ENCODE measurements at places on chromosomes 3 and 15.

- DNase-seq, result no peak
Measured at GRCh38 chr3:34842706-34843480, 796.4 kb upstream of the ARPP21 start.

DNA sequence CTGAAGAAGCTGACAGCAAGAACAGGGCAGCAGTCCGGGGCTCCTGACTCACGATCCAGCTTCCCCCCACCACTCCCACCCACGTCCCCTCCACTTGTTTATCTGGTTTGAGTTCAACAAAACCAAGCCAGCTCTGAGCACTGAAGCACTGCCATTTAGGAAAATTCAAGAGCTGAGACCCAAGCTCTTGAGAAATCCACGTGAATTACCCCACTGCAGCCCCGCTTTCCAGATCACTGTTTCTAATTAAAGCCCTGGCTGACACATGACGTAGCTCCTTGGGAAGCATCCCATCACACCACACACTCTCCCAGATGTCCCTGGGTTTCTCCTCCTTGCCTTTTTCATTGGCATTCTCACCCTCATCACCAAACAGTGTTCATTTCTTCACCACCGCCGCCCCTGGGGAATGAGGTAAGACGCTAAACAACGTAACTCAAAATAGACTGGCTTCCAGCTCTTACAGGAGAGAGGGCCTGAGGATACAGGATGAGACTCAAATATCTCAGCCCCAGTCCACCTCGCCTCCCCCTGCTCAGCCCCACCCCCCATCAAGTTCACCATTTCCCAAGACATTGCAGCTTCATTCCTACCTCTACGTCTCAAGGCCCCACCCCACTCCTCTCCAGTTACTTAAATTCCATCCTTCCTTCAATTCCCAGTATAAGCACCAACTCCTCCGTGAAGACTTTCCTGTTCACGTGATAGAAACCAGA is 95.4 kb downstream of the SRGAP3 start:
- DNase-seq, result no peak

DNA sequence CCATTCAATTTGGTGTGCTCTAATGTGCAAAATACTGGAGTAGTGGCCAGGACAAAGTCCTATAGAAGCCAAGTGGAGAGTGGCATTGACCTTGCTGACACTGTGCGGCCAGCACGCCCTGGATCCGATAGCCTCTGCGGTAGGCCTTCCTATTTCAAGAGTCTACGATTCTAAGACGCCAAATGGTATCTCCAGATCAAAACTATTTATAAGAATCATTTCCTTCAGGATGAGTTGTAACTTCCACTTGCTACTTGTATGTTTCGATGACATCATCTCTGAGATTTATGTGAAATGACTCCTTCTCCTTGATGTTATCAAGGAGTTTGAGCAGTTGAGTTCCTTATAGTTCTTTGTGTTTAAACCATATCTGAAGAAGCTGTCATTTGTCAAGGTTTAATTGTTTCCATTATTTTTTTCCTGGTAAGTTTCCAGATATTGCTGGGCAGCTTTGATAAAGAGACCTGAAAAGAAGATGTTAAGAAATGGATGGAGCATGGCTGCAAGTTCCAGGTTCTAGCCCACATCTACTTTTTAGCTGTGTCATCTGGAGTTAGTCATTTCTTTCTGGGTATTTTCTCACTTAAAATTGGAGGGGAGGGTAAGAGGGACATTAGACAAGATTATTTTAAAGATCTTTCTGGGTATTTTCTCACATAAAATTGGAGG is 71.8 kb downstream of the TMEM44 start:
- no peak for DNase-seq

GRCh38 chr3:13841826-13842225 is 38.0 kb downstream of the WNT7A start:
- no peak for DNase-seq

DNA sequence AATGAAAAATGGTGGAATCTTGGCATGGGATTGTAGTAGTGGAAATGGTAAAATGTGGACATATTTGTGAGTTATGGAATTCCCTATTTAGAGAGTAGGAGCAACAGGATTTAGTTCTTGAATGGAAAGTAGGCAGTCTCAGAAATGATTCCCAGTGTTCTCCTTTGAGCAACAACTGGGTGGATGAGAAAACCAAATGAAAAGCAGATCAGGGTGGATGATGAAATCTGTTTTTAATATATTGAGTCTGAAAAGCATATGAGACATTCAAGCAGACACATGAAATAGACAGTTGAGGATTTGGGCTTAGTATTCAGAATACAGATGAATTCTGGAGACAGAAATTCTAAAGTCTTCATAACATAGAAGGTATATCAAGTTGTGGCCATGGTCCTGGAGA is 451.3 kb downstream of the LPP start:
- DNase-seq, result no peak

DNA sequence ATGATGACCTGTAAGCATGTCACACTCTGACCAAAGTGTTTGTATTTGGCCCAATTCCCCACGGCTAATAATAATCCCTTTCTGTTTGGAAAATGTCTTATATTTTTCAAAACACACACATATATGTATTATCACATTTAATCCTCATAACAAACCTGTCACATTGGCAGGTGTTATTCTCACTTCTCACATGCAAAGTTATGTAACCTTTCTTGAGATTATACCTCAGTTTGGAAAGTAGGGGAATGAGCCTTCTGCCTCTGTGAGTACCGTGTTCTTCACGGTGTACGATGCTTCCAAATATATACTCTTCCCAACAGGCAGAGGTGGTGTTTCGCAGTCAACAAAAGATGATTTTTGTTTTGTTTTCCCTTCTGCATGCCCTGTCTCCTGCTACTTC is 205.6 kb downstream of the TP63 start:
- no peak for DNase-seq

- no peak for DNase-seq
Measured at GRCh38 chr3:182603501-182603900, 189.8 kb upstream of the ATP11B start.

DNA sequence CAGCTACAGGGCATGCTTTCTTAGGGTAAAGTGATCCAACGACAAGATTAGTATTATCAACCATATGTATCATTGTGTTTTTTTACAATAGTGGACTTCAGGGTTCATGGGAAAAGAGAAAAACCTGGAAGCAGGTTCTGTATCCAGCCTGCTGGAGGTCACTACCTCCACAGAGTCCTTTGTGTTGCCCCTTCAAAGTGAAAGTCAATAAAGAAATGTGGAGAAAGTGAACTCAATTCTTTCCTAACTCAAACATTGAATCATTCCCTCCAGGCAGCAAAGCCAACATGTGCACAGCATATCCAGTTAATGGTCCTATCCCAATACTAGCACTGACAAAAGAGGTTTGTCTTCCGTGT is 45.4 kb downstream of the FGF7 start:
- no peak for DNase-seq

DNA sequence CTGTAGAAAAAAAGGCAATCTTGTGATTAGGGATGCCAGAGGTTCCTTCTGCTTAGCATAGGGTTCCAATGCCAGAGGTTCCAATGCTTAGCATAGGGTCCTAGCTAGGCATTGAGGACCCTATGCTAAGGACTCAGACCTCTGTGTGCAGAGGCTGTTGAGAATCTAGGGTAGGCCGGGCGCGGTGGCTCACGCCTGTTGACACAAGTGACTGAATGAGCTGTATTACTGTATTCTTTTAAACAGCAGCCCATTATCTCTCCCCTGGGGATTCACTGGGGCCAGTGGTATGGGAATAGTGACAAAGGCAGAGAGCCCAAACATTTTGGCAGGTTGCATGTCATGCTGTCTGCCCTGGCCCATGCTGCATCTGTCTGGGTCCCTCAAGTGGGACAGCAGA is 16.2 kb downstream of the PAK6 start:
- DNase-seq, result no peak

DNA sequence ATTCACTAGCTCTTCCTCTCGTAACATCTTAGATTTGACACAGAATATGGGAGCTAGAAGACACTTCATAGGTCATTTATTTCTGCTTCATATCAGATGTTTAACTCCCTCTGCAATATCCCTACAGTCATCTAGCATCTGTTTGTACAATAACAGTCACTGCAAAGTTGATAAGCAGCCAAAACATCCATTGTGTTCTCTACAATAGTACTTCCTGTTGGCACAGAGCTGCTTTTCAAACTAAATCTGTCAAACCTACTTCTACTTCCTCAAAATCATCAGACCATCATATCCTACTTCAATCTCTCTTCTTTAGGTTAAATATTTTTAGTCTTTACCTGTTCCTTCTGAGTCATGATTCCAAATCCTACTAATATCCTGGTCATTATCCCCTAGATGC is 233.2 kb downstream of the FGF12 start:
- no peak for DNase-seq

- DNase-seq, result no peak
Measured at GRCh38 chr3:42020684-42021307, 58.9 kb upstream of the ULK4 start.

DNA sequence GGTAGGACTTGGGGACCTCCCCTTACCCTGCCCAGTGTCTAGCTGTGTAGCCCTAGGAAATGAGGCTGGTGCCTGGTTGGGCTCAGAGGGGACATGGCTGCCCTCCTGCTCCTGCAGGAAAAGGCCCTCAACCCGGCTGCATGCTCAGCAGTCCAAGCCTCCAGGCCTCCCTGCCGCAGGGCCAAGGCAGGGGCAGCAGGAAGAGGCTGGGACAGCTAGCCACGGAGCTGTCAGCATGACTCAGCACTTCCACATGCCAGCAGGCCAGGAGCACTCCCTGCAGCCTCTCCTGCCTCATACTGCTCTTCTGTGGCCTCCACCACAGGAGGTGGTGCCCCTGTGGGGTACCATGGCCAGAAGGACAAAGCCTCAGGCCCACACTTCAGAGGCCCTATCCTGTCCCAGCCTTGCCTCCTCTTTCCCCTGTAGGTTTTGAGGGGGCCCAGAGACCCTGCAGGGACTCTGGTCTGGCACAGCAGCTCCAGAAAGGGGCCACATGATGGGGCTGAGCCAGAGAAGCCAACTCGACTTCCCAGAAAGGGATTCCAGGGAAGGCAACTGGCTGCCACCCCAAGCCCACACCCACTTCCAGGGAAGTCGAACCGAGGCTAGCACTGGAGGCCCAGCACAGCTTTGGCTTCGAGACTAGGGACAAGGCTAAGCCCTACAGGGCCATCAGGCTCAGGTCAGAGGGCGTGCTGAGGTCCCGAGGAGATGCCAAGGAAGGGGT is 19.5 kb downstream of the TKT start:
- DNase-seq, result no peak

- DNase-seq, result peak; percentile 99
Measured at GRCh38 chr15:101723874-101724674, at the start of gene TARS3. TSS of gene TARS3 (minus strand) at chr15:101724473. CDS start at chr15:101724387, 86 bp downstream.

DNA sequence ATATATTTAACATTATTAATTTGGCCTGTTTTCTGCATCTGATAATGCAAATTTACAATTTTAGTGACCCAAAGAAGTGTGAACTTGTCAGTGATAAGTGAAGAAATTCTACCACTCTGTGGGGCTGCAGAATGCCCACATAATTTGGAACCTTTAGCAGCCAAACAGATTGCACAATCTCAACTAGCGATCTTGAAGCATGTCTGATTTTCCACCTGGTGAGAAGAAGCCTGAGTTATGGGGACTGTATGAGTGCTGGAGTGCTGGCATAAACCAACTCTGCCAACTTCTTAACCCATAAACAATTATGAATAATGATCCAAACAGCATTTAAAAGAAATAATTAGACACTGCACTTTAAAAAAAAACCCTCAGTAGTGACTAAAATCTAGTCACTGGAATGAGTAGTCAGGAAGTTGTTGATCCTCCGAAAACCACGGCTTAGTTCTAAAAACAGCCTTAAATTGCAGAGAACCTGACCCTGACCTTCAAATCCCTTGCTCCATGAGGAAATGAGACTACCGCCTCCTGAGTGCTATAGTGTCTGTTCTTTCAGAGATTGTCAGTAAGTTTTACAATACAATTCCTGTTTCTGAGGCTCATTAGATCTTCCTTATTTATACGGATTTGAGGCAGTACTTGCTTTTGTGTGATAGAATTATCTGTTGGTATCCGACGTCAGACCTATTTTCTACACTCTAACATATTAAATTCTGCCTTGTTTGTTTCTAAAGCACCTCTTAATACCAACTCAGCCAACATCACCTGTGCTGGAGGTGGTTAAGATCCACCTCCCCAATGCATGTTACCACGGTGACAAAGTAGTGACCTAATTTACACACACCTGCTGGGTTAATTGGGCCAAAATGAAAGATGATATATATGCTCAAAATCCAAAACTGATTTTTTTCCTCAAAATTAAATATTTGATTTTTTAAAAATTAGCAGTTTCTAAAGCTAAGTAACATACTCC is 267.7 kb downstream of the ZBTB20 start:
- no peak for DNase-seq

DNA sequence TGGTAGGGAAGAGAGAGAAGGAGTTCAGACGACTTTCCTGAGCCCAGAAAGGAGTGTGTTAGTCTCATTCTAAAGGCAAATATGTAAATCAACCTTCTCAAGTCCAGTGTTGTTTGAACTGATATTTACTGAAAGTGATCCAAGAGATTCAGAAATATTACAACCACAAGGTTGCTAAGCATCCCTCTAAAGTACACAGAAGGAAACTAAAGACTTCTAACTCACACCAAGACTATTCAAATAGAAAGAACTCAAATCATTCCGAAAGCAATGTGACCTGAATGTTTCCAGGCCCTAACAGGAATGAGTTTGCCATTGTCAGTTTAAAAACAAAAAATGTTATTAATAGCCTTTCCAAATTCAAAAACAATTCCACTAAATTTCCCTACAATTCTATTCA is 56.9 kb upstream of the VGLL3 start:
- no peak for DNase-seq

DNA sequence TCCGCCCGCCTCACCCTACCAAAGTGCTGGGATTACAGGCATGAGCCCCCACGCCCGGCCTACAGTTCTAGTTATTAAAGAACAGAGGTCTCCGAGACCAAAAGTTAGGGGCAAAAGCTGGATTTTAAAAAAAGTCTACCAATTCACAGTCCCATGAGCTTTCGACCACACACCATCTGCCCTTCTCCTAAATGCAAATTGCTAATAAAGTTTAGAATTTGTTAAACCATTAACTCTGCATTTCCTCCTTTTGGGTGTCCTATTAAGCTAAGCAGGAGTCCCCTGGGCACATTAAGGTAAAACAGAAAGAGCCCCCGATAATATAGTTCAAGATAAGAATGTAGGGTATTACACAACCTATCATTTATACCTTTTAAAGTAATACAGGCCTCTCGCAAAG is 322.7 kb downstream of the FOXP1 start:
- DNase-seq, result no peak

DNA sequence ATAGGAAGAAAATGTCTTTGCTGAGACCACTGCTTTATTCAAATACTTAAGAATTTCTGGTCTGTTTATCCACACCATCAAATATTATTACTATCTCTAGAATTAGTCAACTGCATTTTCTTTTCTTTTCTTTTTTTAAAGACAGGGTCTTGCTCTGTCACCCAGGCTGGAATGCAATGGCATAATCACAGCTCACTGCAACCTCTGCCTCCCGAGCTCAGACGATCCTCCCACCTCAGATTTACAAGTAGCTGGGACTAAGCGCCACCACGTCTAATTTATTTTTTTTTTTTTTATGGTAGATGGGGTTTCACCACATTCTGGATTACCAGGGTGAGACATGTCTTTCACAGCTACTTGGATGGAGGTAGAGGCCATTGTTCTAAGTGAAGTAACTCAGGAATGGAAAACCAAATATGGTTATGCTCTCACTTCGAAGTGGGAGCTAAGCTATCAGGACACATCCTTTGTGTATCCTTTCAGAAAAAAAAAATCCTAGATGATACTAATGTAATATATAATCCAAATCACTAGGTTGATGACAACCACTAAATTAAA is 52.8 kb downstream of the STAG1 start:
- DNase-seq, result no peak

- no peak for DNase-seq
Measured at GRCh38 chr15:72797338-72797689, 13.8 kb upstream of the ADPGK start.

- DNase-seq, result no peak
Measured at GRCh38 chr3:108524537-108524936, 14.1 kb upstream of the MYH15 start.

All from CD4-positive, alpha-beta T cell (primary cell).